CD4-positive, alpha-beta memory T cell (primary cell): ENCODE measurements at places on chromosomes 2 and 18.

GRCh38 chr2:208010506-208010905 is 14.8 kb downstream of the PLEKHM3 start:
- no peak for DNase-seq

DNA sequence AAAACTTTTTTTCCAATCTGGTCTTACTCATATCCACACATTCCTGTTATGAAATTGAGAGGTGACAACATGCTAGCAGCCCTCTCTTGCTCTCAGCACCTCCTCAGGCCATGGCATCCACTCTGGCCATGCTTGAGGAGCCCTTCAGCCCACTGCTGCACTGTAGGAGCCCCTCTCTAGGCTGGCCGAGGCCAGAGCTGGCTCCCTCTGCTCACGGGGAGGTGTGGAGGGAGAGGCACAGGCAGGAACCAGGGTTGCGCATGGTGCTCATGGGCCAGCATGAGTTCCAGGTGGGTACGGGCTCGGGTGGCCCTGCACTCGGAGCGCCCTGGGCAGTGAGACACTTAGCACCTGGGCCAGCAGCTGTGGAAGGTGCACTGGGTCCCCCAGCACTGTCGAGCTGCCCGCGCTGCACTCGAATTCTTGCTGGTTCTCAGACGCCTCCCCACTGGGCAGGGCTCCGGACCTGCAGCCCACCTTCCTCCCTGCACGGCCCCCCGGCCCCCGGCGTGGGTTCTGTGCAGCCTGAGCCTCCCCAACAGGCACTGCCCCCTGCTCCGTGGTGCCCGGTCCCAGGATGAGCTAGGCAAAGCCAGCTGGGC is 1669.6 kb upstream of the CELF4 start:
- DNase-seq = no peak

DNA sequence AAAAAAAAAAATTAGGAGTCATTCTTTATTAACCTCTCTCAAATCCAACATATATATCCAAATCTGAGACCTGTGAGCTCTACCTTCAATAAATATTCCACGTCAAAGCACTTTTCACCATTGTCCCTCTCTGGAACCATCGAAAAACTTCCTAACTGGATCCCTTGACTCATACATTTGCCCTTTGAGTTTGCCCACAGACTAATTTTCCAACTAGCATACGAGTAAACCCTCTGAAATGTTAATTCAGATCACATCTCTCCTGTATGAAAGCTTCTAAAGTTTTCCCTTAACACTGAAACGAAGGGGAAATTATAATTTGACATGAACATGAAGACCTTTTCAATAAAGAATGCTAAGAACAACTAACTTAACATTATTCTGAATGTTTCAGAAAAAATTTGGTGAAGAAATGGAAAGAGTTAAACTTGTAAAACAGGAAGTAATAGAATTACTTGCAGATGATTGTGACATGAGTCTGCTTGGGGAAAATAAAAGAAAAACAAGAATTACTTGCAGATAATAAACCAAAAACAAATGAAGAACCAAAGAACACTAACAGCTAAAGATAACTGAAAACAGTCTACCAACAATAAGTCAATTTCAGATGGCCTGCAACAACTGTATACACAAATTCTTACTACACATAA is 110.6 kb downstream of the C2orf74 start:
- DNase-seq = no peak

- no peak for DNase-seq
Observed at GRCh38 chr2:239236808-239237205, 164.0 kb downstream of the HDAC4 start.

- DNase-seq = no peak
Observed at GRCh38 chr2:156309167-156309566, 23.4 kb downstream of the NR4A2 start.

GRCh38 chr2:24125956-24126355 is 2.7 kb downstream of the FAM228B start:
- no peak for DNase-seq

DNA sequence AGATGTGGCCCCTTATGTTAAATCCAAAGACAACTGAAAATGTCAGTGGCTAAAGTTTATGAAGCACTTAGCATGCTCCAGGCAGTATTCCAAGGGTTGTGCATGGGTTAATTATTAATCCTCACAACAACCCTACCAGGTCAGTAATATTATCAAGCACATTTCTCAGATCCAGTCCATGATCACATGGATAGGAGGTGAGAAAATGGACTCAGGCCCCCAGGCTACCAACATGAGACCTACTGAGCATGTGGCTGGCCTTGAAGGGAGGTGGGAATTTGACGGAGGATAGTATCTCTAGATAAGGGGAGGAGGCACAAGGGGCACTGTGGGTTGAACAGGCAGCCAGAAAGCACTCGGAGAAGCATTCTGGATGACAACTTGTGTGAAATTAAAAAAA is 412.0 kb downstream of the MEIS1 start:
- DNase-seq = no peak

- DNase-seq = no peak
Observed at GRCh38 chr2:132733094-132733493, 63.1 kb upstream of the LYPD1 start.
